Cortex of kidney (tissue), 1 donor: ENCODE measurements at places on chromosomes 1 and 21.

GRCh38 chr1:210565306-210565705, 236.6 kb downstream of the HHAT start:
- no peak for DNase-seq

- DNase-seq, result no peak
Observed at GRCh38 chr1:113124366-113124765, 51.4 kb downstream of the LRIG2 start.

GRCh38 chr1:185398599-185398998, 81.6 kb upstream of the IVNS1ABP start:
- DNase-seq, result no peak

DNA sequence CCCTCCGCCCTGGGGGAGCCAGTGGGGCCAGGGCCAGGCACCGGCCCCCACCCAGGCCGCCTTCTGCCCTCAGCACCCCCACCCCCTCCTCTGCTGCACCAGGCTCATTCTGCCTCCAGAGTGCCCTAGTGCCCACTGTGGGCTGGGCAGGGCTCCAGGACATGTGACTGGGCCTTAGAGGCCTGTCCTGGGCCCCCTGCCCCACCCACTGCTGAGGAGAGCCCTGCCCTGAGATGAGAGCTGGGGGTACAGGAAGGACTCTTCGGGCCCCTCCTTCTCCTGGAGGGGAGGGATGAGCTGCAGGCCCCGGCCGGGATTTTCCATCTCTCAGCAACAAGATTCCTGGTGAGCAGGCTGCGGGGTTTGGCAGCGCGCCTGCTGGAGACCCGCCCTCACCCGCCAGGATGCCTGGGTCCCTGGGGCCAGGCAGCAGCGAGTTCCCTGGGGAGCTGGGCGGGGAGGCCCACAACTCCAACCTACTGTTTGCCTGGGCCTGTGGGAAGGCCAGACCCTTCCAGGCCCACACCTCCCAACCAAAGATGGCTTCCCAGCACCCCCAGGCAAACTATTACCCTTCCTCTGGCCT, 14.0 kb downstream of the AHDC1 start:
- no peak for DNase-seq

DNA sequence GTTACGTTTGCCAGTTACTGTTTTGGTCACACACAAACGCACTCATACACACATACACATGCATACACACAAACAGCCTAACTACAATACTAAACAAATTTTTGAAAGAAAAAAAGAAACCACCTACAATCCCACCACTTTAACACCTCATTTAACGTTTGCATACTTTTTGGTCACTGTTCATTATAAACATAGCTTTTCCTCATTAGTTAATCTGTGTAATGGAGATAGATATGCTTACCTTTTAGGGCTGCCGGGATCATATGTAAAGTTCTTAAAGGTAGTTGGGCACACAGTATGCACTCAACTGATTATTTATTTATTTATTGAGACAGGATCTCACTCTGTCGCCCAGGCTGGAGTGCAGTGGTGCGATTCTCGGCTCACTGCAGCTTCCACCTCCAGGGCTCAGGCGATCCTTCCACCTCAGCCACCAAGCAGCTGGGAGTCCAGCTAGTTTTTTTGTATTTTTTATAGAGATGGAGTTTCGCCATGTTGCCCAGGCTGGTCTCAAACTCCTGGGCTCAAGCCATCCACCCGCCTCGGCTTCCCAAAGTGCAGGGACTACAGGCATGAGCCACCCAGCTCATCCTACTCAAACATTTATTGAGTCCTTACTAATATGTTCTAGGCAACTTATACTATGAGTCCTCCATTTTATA, 677 bp upstream of the BCL10 start:
- DNase-seq, result no peak

GRCh38 chr21:44273046-44273445, 11.3 kb upstream of the DNMT3L start:
- no peak for DNase-seq

- DNase-seq, result no peak
Observed at GRCh38 chr1:225818229-225818628, 8.3 kb downstream of the EPHX1 start.

GRCh38 chr1:64915381-64916274, 50.7 kb downstream of the JAK1 start:
- no peak for DNase-seq
